ENCODE measurements at places on chromosomes 2 and 18.

GRCh38 chr2:70041663-70042062 is 45.6 kb upstream of the PCBP1 start:
- no peak for DNase-seq

- DNase-seq = no peak
Observed at GRCh38 chr18:7728297-7728696, 161.2 kb downstream of the PTPRM start.

- no peak for DNase-seq
Observed at GRCh38 chr2:178514664-178515063, 34.4 kb downstream of the PLEKHA3 start.

GRCh38 chr2:20540587-20541293 is 93.9 kb downstream of the RHOB start:
- DNase-seq = no peak

- no peak for DNase-seq
Observed at GRCh38 chr2:26477911-26478253, at the start of gene OTOF. Gene OTOF, minus strand, starts transcription at chr2:26478124.

GRCh38 chr2:122100346-122100745 is 344.9 kb downstream of the TSN start:
- DNase-seq = no peak

GRCh38 chr2:110788976-110789375 is 56.6 kb downstream of the ACOXL start:
- DNase-seq = no peak

GRCh38 chr2:237898057-237898414 is 38.6 kb downstream of the RAMP1 start:
- DNase-seq = no peak

GRCh38 chr2:102473020-102473419 is at the start of gene SLC9A4:
Gene SLC9A4, plus strand, starts transcription at chr2:102473226. Its CDS starts 534 bp downstream, at chr2:102473760.
- DNase-seq = peak; percentile 23

GRCh38 chr2:61762292-61762691 is 91.6 kb downstream of the FAM161A start:
- no peak for DNase-seq

GRCh38 chr2:113976277-113976928 is 86.5 kb downstream of the ACTR3 start:
- DNase-seq = no peak

GRCh38 chr2:27171351-27171848 is 22.6 kb downstream of the TCF23 start:
- DNase-seq = no peak

DNA sequence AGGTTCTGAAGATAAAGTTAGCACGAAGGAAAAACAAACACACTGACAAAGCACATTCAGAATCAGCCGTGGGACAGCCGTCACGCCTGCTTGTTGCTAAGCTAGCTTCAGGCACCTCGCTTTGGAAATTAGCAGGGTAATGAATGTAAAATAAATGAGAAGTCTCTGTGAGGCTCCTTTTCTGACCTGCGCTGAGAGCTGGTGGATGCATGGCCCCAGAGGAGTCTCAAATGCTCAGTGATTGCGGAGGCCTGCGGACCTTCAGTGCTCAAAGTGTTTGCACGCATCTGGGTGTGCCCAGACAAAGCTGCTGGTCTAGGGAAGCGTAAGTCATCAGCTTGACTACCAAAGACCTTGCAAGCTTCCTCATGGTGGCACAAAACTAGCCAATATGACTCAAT is 50.6 kb downstream of the CD8B2 start:
- no peak for DNase-seq

DNA sequence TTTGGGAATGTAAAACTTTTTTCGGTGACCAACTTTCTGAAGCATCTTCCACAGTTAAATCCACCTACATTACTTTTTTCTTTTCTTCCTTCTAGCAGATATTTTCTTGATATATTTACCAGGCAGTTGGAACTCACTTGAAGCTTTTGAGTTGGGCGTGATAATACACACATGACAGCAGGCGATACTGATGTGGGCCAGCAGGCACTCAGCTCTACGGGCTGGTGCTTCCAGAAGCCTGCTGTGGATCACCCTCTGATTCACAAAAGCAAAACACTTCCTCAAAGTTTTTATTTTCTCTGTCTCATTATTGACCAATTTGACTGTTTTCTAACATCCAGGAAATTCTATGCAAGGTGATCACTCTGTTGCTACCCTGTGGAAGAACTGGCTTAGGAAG is 22.9 kb downstream of the GRHL1 start:
- DNase-seq = no peak

DNA sequence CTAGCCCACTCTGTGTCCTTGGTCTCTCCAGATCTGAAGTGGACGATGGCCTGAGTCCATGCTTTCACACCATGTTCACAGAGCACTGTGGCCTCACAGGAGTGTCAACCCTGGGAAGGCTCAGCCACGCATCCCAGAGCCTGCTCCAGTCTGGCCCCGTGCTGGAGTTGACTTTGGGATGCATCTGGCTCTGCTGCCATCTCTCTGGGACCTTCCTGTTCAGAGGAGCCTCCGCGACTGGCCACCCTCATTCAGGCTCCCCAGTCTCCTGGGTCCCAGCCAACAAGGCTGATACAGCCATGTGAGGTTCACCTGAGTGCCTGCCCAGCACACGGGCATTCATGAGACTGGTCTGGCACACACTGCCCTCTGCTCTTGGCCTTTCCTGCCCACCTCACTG is 199.7 kb upstream of the RAB6C start:
- DNase-seq = no peak

DNA sequence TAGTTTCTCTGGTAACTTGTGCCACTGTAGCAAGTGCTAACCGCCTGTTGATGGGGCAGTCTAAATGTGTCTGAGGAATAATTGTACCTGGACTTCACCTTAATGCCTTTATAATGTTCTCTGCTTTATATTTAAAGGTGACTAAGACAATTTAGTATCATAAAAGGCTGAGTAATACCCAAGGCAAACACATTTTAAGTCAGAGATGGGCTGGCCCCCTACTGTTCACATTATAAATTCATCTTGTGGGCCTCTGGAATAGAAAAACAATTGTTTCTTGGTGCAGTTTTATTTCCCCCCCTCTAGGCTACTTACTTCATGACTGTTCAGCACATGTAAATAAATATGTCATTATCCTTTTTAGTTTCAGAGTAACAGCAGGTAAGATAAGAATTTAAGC is 559.3 kb upstream of the PIK3C3 start:
- DNase-seq = no peak

DNA sequence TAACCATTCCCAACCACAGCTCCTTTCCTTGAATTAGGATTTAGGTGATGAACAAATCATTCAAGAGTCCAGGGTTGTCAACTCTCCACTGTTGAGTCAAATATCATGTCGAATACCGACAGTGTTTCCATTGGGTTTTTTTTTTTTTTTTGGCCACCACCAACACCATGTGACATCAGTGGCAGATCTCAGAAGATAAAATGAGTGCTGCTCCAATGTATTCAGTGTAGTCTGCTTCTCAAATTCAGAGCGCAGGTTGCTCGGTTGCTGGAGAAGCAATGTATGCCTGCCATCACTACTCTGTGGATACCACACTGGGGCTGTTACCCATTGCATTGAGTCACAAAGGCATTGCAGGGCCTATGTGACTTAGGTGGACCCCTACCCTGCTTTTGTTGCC is 10.8 kb upstream of the ATL2 start:
- no peak for DNase-seq

DNA sequence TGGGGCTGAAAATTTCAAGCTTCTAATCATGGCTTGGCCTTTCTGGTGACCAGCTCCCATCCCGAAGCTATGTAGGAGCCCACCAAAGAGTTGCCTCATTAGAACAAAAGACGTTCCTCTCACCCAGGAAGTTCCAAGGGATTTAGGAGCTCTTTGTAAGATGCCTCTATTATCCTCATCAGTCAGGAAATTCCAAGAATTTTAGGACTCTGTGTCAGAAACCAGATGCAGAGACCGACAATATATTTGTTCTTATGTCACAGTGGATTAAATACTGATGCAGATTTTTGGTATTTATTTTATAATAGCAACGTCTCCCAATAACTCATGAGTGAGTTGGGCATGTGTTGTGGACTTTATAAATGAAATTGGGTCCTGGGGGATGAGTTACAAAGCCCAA is 91.8 kb upstream of the SKOR2 start:
- no peak for DNase-seq

Data from activated T-helper 1 cell treated with anti-CD3 and anti-CD28 coated beads, Interleukin-2, amount 50 U/mL, for 16 hours (primary cell).